ENCODE measurements at places on chromosomes 2 and 18. TPM values are rescaled to one million over a fixed set of nuclear protein-coding genes. Genes with fewer than 3 reads are reported as not detected.

- no peak for ATAC-seq
Observed at GRCh38 chr2:5668682-5669250, 23.4 kb upstream of the SOX11 start.

- ATAC-seq = no peak
Observed at GRCh38 chr2:42492691-42493467, 903 bp downstream of the KCNG3 start.

The FEV gene
- not detected for total RNA-seq

The ATP6V1C2 gene
- total RNA-seq = not detected

Data from activated T-helper 17 cell treated with anti-CD3 and anti-CD28 coated beads, Interleukin-2, amount 50 U/mL, for 72 hours (primary cell).